ENCODE measurements at places on chromosomes 7 and 10.

DNA sequence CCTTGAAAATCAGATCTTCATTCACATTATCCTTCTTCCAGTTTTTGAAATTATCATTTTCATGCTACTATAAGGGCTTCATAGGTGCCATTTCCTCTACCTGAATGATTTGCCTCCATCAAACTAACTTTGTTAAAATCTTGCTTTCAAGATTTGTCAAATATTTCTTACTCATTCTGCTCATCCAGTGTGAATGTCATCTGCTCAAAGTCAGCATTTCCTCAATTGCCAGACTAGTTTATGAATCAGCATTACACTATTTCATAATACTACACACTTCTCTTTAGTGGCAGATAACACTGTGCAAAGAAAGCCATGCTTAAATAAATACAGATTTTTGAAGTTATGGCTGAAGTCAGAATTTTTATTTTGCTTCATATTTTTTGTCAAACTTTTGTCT, 21.3 kb upstream of the LIPF start:
- no peak for DNase-seq

GRCh38 chr10:69278446-69278963, at the start of gene HK1:
Gene HK1 (plus strand): TSS chr10:69278496.
- no peak for DNase-seq

DNA sequence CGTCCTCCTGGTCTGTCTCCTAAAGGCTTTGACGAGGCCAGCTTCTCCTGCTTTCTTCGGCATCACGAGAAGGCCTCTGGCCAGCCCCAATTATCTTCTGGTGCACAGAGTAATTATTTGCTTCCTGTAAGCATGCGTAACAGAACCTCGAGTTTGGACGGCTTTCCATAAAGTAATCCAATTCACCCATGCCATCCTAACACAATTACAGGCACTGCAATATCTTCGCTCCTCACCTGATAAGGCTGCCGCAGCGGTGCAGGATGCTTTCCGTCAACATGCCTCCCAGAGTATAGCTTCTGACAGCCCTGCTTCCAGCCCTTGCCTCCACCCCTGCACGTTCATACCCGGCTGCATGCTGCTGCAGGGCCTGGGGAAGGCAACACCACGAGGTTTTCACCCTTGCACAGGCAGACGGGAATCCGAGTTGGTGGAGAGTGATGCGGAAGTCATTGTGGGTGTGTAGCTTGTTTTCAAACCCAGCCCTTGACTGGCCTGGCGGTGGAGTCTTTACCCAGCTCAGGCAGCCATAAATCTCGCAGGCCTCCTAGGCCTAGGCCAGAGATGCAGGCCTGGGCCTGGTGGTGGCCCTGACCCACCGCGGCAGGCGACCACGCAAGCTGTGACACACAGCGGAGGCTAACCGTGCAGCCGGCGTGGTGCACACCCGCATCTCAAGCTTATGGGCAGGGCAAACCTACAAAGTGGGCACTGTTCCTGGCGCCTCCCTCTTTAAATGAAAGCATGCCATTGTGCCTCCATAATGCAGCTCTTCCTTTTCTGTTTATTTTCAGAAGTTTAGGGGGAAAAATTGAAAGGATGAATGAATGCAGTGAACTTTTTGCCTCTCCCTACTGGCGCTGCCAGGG, 12.7 kb downstream of the EBF3 start:
- no peak for DNase-seq

DNA sequence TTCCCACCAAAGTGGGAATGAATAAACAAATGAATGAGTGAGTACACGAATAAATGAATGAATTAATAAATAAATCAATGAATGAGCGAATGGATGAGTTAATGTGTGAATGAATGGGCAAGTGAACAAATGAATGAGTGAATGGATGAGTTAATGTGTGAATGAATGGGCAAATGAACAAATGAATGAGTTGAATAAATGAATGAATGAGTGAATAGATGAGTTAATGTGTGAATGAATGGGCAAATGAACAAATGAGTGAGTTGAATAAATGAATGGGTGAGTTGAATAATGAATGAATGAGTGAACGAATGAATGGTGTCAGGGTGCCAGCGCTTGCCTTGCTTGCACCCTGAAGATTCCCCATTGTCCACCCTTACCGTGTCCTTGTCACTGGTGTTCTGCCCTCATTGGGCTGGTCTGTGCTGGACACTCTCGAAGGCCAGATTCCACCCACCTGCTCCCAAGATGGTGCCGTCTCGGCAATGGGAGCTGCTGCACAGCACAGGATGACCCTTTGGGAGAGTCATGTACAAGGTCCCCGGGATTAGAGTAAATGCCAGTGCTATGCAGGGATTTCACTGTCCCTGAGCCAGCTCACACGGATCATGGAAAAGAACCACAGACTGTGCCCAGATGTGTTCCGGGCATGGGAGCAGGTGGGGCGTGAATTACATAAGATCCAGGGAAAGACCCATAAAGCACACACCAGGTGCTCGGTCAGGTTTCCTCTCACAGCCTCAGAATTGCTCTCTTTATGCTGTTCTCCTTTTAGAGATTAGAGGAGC, 83.2 kb downstream of the CAMK1D start:
- DNase-seq: no peak

GRCh38 chr7:138207555-138207971, 131.3 kb downstream of the AKR1D1 start:
- DNase-seq: no peak
